ENCODE measurements at places on chromosomes 16 and 17. TPM values are rescaled to one million over a fixed set of nuclear protein-coding genes. Genes with fewer than 3 reads are reported as not detected.

POLR2C gene
- 51.3 TPM for total RNA-seq

HLF gene
- not detected for total RNA-seq

NAGLU gene
- 42.8 TPM for total RNA-seq

WNT3 gene
- total RNA-seq, result 5.1 TPM

IGFALS gene
- not detected for total RNA-seq
